ENCODE measurements at places on chromosomes 7 and 10. TPM values are rescaled to one million over a fixed set of nuclear protein-coding genes. Genes with fewer than 3 reads are reported as not detected.

GRCh38 chr10:15238555-15239335 lies 70.3 kb upstream of the NMT2 start:
- peak; percentile 59 for DNase-seq

The ACSL5 gene
- total RNA-seq, result 0.81 TPM

- no peak for DNase-seq
Observed at GRCh38 chr7:43461349-43462024, 121.4 kb upstream of the STK17A start.

The INSIG1 gene
- total RNA-seq, result 42.4 TPM

The DGKI gene
- total RNA-seq, result 0.06 TPM

- DNase-seq, result no peak
Observed at GRCh38 chr7:155424301-155425010, 33.5 kb upstream of the EN2 start.

The PANK1 gene
- 8.3 TPM for total RNA-seq

DNA sequence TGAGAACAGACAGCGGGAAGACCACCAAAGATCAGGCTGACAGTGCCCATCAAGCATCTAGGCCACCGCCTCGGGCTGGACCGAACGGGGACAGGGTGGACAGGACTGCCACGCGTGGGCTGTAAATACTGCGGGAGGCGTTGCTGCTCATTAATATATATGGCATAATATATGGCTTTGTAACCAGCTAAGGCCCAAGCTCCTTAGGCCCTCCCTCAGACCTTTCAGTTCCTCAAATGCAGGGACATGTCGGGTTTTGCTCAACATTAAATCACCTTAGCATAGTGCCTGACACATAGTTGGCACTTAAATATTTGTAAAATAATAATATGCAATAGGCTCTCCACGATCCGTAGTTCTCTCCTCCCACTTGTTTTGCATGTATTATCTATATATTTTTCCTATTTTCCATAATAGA lies 402 bp upstream of the TMEM168 start:
- no peak for DNase-seq

GRCh38 chr10:34713875-34714274 lies 101.2 kb downstream of the PARD3 start:
- DNase-seq, result no peak

The FKBP6 gene
- total RNA-seq, result not detected

DNA sequence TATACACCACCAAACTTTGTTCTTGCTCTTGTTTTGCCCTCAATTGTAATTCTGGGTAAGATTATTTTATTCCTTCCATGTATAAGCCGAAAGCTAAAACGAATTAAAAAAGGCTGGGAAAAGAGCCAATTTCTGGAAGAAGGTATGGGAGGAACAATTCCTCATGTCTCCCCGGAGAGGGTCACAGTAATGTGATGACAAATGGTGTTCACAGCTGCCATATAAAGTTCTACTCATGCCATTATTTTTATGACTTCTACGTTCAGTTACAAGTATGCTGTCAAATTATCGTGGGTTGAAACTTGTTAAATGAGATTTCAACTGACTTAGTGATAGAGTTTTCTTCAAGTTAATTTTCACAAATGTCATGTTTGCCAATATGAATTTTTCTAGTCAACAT lies 12.5 kb upstream of the CFAP69 start:
- no peak for DNase-seq

The FAM185A gene
- total RNA-seq, result 16.1 TPM

GRCh38 chr7:43456200-43456599 lies 126.7 kb upstream of the STK17A start:
- DNase-seq, result no peak

The OR6V1 gene
- not detected for total RNA-seq

The LEP gene
- total RNA-seq, result not detected

DNA sequence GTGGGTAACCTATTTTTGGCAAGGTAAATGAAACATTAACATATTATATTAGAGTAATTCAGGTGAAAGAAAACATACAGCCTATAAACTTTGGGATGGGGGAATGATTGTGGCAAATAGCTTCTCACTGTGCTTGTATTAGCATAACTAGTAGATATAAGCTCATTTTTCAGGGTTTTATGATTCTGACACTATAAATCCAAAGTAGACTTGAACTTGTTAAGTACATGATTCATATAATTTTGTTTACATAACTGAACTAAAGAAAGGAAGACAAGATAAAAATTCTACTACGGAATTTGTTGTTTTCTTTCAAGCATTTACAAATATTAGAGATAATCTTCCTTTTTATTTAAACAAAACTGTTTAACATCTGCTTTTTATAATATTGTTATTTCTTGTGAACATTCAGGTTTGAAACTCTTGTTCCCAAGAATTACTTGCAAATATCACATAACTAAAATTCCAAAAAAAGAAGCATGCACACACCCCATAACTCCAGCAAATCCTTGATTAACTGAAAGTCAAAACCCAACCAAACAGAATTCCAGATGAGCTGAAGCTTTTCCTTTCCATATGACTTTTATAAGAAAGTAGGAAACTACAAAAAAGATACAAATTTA lies 142.3 kb downstream of the JAZF1 start:
- DNase-seq, result no peak

GRCh38 chr10:97849103-97849686 lies 448 bp upstream of the GOLGA7B start:
- peak; percentile 71 for DNase-seq

The ZNF804B gene
- total RNA-seq, result not detected

GRCh38 chr10:60123172-60123571 lies 216.8 kb upstream of the CCDC6 start:
- no peak for DNase-seq

GRCh38 chr10:73841526-73842285 lies 30.3 kb upstream of the NDST2 start:
- DNase-seq, result no peak
